ENCODE measurements at places on chromosomes 13 and 19.

- DNase-seq = no peak
These were observed 9.5 kb downstream of the NR2F6 start for GRCh38 chr19:17235971-17236777.

DNA sequence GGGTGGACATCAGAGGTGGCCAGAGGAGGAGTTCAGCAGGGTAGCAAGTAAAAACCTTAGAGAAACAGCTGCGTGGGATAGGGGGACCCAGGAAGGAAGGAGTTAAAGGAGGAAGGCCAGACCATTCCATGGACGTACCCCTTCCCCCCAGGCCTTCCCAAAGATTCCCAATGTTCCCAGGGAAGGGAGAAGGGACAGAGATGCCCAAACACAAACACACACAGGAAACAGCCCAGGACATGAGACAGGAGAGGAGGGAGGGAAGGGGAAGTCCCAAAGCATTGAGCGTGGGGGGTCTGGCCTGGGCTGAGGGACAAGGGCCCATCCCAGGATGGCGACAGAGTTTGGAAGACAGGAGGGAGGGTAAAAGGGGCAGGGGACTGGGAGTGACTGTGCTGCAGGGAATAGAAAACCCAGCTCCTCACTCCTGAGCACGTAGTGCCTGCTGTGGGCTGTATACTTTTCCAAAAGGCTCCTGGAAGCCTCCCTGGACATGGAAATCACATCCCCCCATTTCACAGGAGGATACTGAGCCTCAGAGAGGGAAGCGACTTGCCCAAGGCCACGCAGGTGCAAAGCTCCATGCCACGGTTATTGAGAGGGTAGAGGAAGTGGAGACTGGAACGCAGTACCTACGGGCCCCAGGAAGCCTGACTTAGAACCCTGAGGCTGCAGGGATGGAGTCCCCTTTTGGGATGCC, 1.1 kb downstream of the SYDE1 start:
- DNase-seq = no peak

DNA sequence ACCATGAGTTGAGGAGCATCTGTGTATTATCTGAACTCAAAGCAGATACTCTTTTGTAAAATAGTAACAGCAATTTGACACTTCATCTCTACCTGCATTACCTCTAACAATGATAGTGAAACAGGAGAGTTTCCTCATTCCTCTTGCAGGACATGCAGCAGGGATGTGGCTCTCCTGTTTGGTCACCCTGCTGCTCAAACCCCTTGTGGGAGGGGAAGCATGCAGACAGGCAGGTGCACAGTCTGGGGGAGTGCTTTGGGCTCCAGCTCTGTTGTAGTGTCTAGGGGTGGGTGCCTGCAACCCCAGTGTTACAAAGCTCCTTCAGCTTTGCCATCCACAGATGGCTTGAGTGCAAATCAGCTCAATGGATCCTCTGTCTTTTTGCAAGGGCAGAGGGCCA, 827.6 kb downstream of the DACH1 start:
- no peak for DNase-seq

GRCh38 chr13:105436943-105437342, 1098.5 kb downstream of the EFNB2 start:
- no peak for DNase-seq

- no peak for DNase-seq
These were observed 51.3 kb downstream of the MBNL2 start for GRCh38 chr13:97273341-97273831.

- DNase-seq = no peak
These were observed 5.0 kb upstream of the IGSF23 start for GRCh38 chr19:44608391-44608821.

DNA sequence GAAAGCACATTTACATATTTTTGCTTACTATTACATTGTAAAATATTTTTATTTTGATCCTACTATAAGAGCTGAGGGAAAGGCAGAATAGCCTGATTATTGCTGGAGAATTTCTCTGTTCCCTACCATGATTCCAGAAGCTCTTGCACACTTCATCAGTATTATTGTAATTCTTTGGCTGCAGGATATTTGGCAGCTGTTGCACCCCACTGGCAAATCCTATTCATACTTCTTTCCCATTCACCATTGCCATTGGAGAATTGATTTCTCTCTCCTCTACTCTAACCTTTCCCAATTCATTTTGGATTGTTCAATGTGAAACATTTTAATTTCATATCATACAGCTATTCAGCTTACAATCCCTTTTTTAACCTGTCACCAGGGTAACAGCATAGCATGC, 238.0 kb downstream of the GGACT start:
- DNase-seq = no peak

DNA sequence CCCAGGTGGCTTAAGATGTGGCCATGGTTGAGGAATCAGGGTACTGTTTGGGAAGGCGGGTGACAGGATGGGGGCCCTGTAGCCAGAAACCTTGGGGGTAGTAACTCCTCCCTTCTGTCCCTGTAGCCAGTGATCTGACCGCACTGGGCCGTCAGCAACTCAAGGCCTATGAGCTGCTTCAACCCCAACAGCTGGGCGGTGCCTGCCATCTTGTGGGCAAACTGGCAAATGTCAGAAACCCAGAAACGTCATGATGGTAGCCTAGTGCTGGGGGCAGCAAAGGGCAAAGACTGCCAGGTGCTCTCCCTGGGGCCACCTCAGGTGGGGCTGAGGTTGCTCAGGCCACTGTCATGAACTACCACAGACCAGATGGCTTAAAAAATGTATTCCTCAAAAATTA, 3.5 kb downstream of the COPE start:
- DNase-seq = no peak

DNA sequence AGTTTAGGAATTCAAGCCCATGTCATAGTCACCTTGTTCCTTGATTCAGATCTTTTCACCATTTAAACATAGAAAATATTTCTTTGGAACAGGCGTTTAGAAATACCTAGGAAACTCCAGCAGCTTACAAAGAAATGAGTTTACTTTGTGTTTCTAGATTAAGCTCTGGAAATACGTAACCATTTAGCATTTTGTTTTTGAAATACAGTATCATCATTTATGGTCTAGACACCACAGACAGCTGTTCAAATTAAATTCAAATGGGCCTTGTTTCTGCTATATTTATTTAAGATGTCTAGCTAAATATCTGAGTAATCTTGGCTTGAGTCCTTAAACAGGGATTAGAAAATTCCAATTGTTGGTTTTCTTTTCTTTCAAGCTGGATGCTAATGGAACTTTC, 228.5 kb downstream of the NDFIP2 start:
- DNase-seq = no peak

DNA sequence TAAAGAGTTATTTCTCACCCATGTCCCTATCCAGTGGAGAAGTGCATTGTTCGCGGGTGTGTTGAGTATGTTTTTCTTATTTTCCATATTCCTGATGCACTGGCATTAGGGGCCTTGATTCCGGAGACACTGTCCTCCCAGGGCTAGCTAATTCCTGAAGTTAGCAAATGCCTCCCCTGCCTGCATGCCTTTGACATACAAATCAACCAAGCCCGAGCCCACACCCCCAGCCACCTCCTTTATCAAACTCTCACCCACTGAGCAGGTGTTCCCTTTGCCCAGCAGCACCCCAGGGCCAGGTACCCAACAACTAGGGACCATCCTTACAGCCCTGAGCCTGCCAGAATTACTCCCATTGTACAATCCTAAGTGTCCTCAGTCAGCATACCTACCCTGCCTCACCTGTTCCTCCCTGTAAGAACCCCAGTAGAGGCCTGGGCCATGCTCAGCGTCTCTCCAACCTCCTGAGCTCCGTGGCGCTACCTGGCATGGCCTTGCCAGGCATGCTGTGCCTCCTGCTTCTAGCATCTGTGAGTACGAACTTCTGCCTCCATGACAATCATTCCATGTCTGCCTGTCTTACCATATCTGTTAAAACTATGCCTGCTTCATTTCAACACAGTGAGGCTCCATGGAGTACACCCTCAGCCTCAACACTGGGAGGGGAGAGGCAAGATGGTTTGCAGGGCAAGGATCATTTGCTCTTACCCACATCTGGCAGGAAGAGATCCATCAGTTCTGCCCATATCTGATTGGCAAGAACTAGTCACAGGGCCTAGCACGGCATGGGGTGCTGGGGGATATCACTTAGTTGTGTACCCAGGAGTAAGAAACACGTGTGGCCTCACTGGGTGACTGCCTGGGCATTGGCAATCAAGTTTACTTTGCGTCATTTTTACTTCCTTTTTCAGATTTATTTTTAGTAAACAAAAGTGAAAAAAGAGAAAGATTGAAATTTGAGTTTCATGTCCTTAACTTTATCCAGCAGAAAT, 203.9 kb downstream of the SHISA2 start:
- DNase-seq = no peak

- no peak for DNase-seq
These were observed 915.2 kb downstream of the PCDH9 start for GRCh38 chr13:66314911-66315310.

DNA sequence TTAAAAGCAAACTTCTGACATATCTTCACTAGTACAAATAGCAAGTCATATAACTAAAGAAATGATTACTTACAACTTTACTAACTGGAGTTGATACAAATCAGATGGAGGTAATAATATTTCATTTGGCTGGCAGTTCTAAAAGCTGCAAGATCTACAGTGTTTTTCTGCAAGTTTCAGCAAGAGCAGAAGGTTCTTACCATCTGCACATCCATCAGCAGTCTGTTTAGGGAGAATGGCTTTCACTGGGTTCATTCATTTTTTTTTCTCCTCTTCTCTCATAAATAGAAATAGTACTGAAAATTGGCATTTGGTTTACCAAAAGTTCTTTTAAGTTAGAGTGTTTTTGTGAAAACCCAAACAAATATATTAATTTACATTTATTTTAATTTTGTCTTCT, 3.1 kb upstream of the SHISA2 start:
- DNase-seq = no peak

GRCh38 chr19:9827289-9828238, at the start of gene UBL5:
TSS of gene UBL5 (plus strand) at chr19:9827918. CDS start at chr19:9828338, 420 bp downstream.
- DNase-seq = peak; percentile 60

GRCh38 chr13:112198396-112199010, 131.6 kb downstream of the SOX1 start:
- DNase-seq = no peak

- DNase-seq = no peak
These were observed 85.1 kb downstream of the TNFRSF19 start for GRCh38 chr13:23655321-23655720.

DNA sequence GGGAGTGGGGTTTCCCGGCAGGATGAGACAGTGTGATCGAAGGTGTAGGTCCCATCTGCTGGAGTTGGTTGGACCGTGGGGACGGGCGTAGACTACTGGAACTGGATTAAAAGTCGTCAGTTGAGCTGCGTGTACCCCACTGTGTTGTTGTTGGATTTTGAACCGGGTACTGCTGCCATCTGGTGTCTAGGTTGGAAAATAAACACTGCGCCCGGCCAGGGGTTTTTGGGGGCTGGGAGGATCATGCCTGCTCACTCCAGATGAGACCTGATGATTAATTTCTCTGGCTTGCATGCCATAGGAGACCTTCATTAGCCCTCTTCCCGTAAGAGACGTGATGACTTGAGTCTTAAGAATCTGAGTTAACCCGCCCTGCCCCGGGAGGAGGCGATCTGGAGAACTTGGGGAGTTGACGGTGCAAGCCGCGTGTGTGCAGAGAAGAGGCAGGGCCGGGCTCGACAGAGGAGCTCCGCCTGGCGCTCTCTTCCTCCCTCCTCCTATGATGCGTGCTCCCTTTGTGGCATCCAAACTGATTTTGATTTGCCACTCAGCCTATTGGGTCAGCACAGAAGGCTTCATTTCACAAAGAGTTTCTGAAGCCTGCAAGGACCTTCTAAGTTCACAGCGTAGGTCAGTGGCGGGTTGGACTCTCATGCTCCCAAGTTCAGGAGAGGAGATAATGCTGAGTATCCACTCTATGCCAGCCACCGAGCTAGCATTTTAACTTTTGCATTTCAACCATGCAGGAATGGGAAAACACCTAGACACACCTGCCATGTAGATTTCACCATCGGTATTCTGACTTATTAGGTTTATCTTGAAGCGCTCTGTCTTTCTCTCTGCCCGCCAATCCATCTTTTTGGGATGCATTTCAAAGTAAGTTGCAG, 2.7 kb downstream of the UHRF1 start:
- DNase-seq = peak; percentile 99

DNA sequence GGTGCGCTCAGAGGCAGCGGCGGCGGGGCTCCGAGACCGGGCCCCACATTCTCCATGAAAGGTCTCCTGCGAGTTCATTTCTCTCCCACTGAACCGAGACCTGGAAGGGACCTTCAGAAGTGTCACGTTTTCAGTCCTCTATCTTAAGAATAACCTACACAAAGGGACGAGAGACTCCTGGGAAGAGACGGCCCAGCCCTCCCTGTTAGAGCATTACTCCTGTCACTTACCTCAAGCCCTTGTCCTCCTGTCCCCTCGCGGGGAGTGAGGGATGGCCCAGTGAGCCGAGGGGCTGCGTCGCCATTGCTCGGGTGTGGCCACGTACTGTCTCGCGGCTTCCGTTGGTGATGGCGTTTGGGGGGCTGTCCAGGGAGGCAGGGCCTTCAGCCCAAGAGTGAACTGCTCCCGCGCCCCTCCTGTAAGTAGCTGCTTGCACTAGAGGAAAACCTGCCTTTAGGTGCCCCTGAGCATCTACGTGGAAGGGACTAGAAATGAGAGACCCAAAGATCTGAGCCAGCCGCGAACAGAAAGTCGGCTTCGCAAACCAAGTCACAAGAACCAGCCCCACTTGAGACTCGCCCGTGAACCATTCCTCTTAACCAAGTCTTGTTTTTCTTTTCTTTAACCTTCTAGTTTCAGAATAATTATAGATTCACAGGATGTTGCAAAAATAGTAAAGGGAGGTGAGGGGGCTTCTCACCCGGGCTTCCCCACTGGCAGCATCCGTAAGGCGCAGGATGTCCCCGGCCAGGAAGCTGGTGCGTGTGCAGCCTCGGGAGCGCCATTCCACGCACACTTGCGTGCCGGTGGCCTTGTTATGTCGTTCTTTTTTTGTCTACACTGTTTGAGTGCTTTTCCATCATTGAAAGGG, 21.1 kb upstream of the NDUFS7 start:
- DNase-seq = no peak

- DNase-seq = no peak
These were observed 506.2 kb downstream of the FGF9 start for GRCh38 chr13:22176968-22177520.

GRCh38 chr13:48994706-48995105, 19.0 kb downstream of the FNDC3A start:
- DNase-seq = no peak

GRCh38 chr13:110187641-110188161, 119.3 kb downstream of the COL4A1 start:
- peak; percentile 24 for DNase-seq

DNA sequence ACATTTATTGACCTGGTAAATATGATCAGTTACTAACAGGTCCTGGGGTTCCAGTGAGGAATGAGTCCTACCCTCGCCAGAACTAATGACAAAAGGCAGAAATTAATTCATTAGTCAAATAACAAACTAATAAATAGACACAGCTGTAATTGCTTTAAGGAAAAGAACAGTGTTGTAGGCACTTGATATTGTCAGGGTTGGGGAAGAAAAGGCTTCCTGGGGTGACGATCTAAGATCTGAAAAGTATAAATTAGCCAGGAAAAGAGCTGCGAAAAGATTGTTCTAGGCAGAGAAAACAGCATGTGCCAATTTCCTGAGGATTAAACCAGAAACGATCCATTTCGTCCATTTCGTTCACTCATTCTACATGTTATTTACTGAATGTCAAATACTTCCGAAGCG, 670 bp upstream of the CHAF1A start:
- DNase-seq = no peak
